ENCODE measurements at places on chromosomes 7 and 10. TPM values are rescaled to one million over a fixed set of nuclear protein-coding genes. Genes with fewer than 3 reads are reported as not detected.

DNA sequence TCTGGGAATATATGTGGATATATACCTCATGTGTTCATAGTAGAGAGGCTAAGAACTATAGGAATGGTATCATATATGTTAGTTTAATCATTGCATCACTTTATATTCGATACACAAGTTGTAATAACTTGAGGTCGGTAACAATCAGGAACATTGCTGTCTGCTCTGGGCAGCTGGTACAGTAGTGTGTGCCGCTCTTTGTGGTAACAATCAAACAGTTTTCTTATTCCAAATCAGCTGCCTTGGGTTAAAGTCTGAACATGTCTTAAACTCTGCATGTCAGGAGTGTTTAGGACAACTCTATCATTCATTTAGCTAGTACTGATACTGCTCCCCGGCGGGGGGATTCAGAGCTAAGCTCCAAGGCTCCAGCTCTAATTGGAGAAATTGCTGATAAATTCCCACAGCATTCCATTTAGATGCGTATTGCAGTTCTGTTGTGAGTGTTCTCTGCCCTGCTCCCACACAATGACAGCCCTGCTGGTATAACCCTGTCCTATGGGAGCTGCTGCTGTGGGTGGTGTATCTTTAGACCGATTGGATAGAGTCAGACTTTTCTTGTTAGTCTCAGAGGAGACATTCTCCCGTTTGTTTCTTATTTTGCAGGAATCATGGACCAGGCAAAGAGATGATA, 707.5 kb upstream of the FZD8 start:
- H3K27ac ChIP-seq: no peak overlapping the region
- no peaks in the 10 kb centered on the region for H3K27me3 ChIP-seq
- no peaks in the 10 kb centered on the region for H3K36me3 ChIP-seq
- H3K4me3 ChIP-seq: no peak overlapping the region
- no peaks in the 10 kb centered on the region for H3K4me1 ChIP-seq

The LIPN gene
- total RNA-seq: not detected

GRCh38 chr10:105210546-105210945, 569.5 kb downstream of the SORCS3 start:
- no peaks in the 10 kb centered on the region for H3K36me3 ChIP-seq
- no peaks in the 10 kb centered on the region for H3K27me3 ChIP-seq
- no peak overlapping the region for H3K4me3 ChIP-seq

GRCh38 chr7:156156734-156157408, 344.6 kb upstream of the SHH start:
- no peak overlapping the region for H3K4me3 ChIP-seq
- DNase-seq: no peak
- no peak overlapping the region for H3K27ac ChIP-seq
- H3K27me3 ChIP-seq: no peaks in the 10 kb centered on the region

- peaks cover 7% of the 10 kb centered on the region for H3K4me1 ChIP-seq
- no peaks in the 10 kb centered on the region for H3K27me3 ChIP-seq
- no peaks in the 10 kb centered on the region for H3K36me3 ChIP-seq
Observed at GRCh38 chr10:88127269-88127668, 263.8 kb downstream of the PTEN start.

GRCh38 chr10:102527546-102527945, 23.8 kb downstream of the SUFU start:
- no peak overlapping the region for H3K4me3 ChIP-seq
- peaks cover 28% of the 10 kb centered on the region for H3K4me1 ChIP-seq
- DNase-seq: no peak
- H3K27ac ChIP-seq: no peak overlapping the region

The TMEM225B gene
- total RNA-seq: 1.8 TPM

The DMBT1 gene
- total RNA-seq: not detected

The KLLN gene
- 0.90 TPM for total RNA-seq

- no peaks in the 10 kb centered on the region for H3K27me3 ChIP-seq
Observed at GRCh38 chr7:103010211-103010610, 64.4 kb downstream of the FBXL13 start.

GRCh38 chr10:95818668-95819067, 62.7 kb downstream of the ENTPD1 start:
- H3K27me3 ChIP-seq: no peaks in the 10 kb centered on the region
- no peak overlapping the region for H3K27ac ChIP-seq
- H3K4me1 ChIP-seq: peaks cover 18% of the 10 kb centered on the region
- H3K4me3 ChIP-seq: no peak overlapping the region

GRCh38 chr7:33754933-33755928, 150.1 kb upstream of the BMPER start:
- no peak for DNase-seq
- no peak overlapping the region for H3K4me3 ChIP-seq
- H3K27me3 ChIP-seq: no peaks in the 10 kb centered on the region
- no peak overlapping the region for H3K27ac ChIP-seq

The CYP3A7 gene
- not detected for total RNA-seq

DNA sequence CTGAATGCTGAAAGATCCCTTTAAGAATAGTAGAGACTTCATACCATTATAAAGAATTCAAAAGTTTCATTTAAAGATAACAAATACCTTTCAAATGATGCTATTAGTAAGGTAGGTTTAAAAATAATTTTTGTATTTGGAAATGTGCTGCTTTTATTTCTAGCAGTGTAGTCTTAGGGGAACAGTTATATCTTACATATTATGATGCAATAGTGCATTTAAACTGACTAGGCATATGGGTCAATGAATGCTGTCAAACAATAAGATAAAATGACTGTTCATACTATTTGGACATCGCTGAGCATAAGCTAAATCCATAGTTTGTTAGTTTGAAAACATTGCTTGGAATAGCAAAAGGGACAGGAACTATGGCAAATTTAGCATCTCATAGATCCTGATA, 354.8 kb upstream of the SEMA3A start:
- DNase-seq: no peak
- H3K4me1 ChIP-seq: peaks cover 5% of the 10 kb centered on the region
- no peaks in the 10 kb centered on the region for H3K27me3 ChIP-seq
- H3K27ac ChIP-seq: no peak overlapping the region
- no peaks in the 10 kb centered on the region for H3K36me3 ChIP-seq

DNA sequence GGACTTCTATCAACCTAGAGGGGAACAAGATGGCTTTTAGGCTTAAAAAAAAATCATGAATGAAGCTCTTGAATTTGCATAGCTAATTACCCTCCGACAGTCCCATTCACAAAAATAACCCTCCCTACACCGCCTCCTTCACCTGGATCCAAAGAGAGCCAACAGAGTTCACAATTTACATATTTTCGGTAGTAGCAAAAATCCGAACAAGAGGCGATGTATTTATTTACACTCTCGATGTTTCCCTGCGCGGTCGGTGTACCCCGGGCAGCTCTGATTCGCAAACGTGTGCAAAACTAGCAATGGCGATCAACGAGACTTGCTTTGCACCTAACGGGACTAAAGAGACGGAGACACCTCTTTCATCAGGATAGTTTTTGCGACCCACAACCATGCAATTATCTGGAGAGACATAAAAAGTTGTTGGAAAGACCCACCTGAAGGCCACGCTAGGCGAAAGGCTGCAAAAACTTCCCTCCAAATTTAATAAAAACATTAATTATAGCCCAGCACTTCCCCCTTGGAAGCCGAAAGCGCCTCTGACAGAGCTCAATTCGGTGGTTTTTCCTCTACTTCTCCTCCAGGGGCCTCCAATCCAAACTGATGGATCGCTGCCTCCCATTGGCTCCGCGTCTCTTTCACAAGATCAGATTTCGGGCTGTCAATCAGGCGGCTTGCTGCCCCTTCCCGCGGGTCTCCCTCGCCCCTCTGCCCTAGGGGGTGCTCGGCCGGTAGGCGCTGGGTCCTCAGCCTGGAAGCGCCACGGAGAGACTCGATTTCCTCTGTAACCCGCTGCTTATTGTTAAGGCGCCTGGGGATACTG, at the start of gene ETV1:
TSS of gene ETV1 (minus strand) at position 541 of the 823 bp plus-strand sequence. CDS start 614 bp downstream, outside the sequence.
- H3K27ac ChIP-seq: peak within 1 kb of the TSS; percentile 83
- H3K4me3 ChIP-seq: peak within 1 kb of the TSS; percentile 69
- H3K36me3 ChIP-seq: no peaks in the 10 kb centered on the region
- H3K4me1 ChIP-seq: peaks cover 6% of the 10 kb centered on the region

The AGMO gene
- 14.0 TPM for total RNA-seq

GRCh38 chr7:32093415-32094408, 23.5 kb upstream of the PDE1C start:
- H3K27ac ChIP-seq: no peak overlapping the region
- no peak overlapping the region for H3K4me3 ChIP-seq
- H3K27me3 ChIP-seq: no peaks in the 10 kb centered on the region
- DNase-seq: no peak
- peaks cover 13% of the 10 kb centered on the region for H3K4me1 ChIP-seq

DNA sequence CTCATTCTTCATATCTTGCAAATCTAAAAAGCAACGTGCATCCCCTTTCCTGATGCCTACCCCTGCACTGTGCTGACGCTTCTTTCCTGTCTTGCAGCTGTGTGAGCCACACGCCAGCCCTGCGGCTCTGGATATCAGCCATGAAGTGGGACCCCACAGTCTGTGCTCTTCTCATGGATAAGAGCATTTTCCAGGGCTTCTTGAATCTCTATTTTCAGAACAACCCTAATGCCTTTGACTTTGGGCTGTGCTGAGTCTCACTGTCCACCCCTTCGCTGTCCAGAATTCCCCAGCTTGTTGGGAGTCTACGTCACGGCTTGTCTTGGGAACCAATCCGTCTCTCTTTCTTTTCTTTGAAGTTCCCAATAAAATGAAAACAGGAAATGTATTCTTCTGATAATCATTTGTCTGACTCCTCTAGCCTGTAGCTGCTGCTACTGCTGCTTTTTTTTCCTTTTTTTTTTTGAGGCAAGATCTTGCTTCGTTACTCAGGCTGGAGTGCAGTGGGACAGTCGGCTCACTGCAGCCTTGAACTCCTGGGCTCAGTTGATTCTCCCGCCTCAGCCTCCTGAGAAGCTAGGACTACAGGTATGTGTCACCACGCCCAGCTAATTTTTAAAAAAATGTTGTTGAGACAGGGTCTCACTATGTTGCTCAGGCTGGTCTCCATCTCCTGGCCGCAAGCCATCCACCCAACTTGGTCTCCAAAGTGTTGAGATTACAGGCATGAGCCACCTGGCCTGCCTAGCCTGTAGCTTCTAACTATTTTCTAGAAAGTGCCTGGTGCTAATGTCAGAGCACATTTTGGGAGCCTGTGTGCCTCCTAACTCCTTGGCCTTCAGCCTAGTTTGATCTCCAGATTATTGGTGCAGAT, 30.3 kb downstream of the GSTO2 start:
- peaks cover 13% of the 10 kb centered on the region for H3K4me1 ChIP-seq
- no peak overlapping the region for H3K4me3 ChIP-seq
- H3K27ac ChIP-seq: no peak overlapping the region
- no peaks in the 10 kb centered on the region for H3K36me3 ChIP-seq
- no peaks in the 10 kb centered on the region for H3K27me3 ChIP-seq

DNA sequence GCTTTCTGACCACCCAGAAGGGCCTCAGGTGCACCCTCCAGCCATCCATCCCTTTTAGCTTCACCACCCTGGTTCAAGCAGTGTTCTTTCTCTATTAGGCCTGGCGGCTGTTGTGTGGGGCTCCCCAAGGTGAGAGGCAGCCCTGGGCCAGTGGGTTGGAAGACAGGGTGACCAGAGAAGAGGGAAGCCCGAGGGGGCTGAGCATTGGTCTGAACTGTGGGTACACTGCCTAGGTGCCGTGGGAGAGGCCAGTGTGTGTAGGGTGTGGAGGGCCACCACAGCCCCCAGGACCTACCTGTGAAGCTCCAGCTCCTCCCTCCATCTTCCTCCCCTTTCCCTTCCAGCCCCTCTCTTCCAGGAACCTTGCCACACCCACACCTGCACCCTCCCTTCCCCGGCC, 9.1 kb upstream of the MTPAP start:
- no peak overlapping the region for H3K27ac ChIP-seq
- no peaks in the 10 kb centered on the region for H3K27me3 ChIP-seq
- H3K36me3 ChIP-seq: no peaks in the 10 kb centered on the region
- no peak for DNase-seq
- no peaks in the 10 kb centered on the region for H3K4me1 ChIP-seq

GRCh38 chr7:155256761-155257481, 40.8 kb upstream of the INSIG1 start:
- H3K4me1 ChIP-seq: no peaks in the 10 kb centered on the region
- H3K4me3 ChIP-seq: no peak overlapping the region
- no peaks in the 10 kb centered on the region for H3K36me3 ChIP-seq
- DNase-seq: no peak
- no peaks in the 10 kb centered on the region for H3K27me3 ChIP-seq

GRCh38 chr7:84848219-84848973, 338.5 kb downstream of the SEMA3D start:
- H3K4me1 ChIP-seq: no peaks in the 10 kb centered on the region
- no peak overlapping the region for H3K4me3 ChIP-seq
- no peak for DNase-seq

The GLI3 gene
- total RNA-seq: 8.6 TPM
